ENCODE measurements at places on chromosomes 4 and X.

GRCh38 chr4:87574996-87575395 lies 33.3 kb upstream of the DSPP start:
- no peak for DNase-seq

GRCh38 chr4:85132570-85132969 lies 166.1 kb upstream of the WDFY3 start:
- DNase-seq = no peak

DNA sequence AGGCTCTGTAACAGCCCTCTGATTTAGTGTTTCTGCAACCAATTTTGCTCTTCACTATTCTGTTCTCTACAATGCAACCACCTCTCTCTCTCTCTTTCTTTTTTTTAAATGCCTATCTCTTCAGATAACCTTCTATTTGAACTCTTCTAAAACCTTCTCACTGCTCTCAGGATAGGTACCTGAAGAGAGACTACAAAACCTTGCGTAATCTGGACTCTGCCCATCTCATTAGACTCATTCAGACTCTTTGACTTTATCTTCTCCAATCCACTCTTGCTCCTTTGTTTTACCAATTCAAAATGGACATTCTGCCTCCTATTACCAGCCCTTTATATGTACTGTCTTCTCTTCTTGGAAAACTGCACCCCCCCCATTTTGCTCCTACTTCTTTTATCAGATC lies 291.6 kb downstream of the CAMK2D start:
- DNase-seq = no peak

- no peak for DNase-seq
Measured at GRCh38 chrX:107565015-107565414, 63.3 kb upstream of the PRPS1 start.

DNA sequence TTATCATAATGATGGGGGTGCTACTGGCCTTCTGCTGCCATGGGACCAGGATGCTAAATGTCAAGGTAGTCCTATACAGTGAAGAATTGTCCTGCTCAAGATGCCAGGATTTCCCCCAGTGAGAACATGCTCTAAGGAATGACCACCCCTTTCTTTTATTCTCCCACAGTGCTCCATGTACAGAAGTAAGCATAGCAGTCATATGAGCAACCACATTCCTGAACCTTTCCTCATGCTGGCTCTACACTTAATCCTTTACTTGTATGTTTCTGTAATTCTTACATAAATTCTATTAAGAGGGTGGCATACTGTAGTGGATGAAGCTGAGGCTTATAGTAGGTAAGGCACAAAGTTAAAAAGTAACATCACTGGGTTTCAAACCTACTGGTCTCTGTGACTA lies 20.2 kb downstream of the CYP2U1 start:
- DNase-seq = no peak

DNA sequence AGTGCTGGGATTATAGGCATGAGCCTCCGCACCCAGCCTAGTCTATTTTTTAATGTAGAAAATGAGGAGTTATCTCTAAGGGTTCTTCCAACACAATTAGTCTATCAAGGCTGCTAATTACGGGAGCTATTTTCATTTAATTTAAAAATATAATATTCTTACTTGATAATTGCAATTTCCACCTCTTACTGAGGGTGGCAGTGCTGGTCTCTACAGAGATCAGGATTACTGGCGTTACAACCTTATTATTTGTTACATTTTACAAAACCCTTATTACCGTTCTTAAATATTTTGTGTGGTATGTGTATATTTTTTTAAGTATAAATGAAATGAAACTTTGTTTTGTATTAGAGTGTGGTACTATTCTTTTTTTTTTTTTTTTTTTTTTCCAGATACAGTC lies 17.6 kb upstream of the GK start:
- no peak for DNase-seq

DNA sequence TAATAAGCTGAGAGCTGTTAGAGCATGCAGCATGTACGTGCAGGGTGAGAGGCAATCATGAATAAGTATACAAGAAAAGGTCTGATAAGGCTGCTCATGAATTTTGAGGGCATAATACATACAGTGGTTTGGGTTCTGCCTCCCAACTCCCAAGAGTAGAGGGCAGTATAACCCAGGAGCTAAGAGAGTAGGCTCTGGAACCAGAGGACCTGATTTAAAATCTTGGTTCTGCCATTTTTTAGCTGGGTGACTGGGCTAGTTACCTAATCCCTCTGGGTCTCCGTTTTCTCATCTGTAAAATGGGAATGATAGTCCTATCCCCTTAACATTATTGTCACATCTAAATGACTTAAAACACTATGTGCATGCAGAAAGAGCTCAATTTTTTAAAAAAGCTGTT lies 85.3 kb downstream of the LNX1 start:
- DNase-seq = no peak

DNA sequence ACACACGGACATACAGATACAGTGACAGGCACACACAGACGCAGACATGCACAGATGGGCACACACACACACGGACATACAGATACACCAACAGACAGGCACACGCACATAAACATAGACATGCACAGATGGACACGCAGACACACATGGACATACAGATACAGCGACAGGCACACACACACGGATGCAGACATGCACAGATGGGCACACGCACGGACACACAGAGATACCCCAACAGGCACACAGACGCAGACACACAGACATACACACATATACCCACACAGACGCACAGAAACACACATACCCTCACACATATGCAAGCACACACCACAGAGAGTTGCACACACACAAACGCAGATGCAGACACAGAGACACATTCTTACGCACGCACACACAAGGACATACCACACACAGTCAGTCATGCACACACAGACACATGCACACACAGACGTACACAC lies 24.4 kb upstream of the SLC25A6 start:
- no peak for DNase-seq

DNA sequence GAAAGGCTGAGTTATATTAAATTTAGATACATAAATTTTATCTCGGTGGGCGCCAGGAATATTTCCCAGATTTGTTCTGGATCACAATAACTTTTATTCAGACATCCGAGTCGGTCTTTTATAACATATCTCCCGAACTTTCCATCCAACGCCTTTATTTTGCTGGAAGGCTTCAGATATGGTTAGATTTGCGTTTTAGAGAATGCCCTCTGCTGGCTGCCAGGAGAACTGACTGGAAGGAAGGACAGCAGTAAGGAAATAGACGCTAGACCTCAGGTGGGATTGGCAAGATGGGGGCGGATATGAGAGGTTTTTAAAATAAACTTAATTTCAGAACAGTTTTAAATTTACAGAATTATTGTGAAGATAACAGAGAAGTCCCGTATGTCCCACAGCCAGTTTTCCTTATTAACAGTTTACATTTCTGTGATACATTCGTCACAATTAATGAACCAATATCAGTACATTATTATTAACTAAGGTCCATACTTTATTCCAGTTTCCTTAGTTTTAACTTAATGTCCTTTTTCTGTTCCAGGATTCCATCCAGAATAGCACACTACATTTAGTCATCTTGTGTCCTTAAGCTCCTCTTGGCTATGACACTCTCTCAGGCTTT lies 4.6 kb upstream of the KANTR start:
- DNase-seq = peak; percentile 40

- peak; percentile 17 for DNase-seq
Measured at GRCh38 chr4:89434364-89434988, 126.9 kb upstream of the GPRIN3 start.

All from urothelium cell line (cell line).